ENCODE measurements at places on chromosomes 12 and 14.
A peak's percentile ranks its signal among the peaks of the same experiment; 100 is the strongest.

DNA sequence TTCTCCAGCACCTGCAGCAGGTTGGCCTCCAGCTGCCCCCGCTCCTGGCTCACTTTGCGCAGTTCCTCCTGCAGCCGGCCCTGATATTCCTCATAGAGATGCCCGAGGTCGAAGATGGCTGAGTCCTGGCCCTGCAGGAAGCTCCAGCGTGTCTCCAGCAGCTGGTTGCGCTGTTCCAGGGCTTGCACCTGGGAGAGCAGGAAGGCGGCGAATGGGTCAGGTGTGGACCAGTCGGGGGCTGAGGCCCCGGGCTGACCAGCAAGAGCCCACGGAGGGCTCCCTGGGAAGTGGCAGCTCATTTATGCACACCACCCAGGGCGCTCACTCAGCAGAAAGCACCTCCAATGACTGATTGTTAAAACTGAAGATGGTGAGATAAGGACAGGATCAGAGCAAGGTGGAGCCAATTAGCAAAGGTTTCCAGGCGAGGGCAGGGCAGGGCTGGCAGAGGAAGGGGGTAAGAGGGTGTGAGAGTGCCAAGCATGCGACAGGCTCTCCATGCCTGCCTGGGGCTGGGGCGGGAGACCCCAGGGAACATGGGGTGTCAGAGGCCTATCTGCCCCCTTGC is 6.3 kb downstream of the KRT80 start:
- no peak for DNase-seq

GRCh38 chr14:50344116-50344775 is 32.1 kb downstream of the DMAC2L start:
- DNase-seq = no peak

- DNase-seq = peak; percentile 90
Observed at GRCh38 chr12:49017891-49018260, 700 bp downstream of the PRKAG1 start.

DNA sequence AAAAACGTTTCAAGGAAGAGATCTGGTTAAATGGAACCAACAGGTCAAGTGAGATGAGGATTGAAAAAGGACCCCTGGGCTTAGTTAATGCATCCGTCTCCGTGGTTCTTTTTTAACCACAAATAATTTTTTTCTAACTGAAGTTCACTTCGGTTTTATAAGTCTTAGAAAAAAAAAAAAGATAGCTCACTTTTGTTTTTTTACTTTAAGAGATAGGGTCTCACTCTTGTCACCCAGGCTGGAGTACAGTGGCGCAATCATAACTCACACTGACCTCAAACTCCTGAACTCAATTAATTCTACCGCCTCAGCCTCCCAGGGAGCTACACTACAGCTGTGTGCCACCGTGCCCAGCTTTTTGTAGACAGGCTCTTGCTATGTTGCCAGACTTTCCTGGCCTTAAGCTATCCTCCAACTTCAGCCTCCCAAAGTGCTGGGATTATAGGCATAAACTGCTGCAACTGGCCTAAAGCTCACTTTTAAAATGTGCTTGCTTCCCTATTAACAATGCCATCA is 11.8 kb downstream of the HNRNPC start:
- DNase-seq = peak; percentile 82

DNA sequence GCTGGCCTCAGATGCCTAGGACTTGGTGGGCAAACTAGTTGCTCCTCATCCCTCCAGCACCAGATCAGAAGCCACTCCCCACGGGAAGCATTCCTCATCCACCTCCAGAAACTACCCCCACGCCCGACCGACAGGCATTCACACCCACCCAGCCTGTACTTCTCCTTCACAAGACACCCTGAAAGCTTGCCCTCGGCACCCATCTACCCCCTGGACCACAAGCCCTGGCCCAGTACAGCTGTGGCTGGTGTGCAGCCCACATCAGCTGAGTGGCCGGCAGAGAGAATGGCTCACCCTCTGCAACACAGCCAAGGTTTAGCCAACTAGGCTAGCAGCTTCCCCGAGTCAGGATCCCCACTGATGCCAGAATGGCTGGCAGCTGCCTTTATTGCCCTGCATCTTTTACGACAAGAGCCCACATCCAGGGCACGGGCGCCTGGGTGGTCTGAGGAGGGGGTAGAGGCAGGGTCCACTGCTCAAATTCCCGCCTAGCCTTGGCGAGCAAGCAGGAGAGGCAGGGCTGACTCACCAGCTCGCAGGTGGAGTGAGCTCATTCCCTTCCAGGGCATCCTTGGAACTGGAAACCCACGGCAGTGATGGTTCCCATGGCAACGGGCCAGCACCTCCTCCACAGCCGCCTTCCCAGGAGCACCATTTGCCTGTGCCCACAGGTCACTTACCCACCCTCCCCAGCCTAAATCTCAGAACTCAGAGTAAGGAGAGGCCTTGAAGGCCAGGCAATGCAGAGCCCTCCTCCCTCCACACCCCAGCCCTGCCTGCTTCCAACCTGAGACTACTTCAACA is 17.1 kb downstream of the ACTN1 start:
- no peak for DNase-seq
